ENCODE measurements at places on chromosomes 7 and 10.

GRCh38 chr10:125101049-125101448 is 59.3 kb downstream of the CTBP2 start:
- no peak for DNase-seq
- H3K4me1 ChIP-seq = peaks cover 36% of the 10 kb centered on the region
- H3K27me3 ChIP-seq = no peaks in the 10 kb centered on the region
- peaks cover 19% of the 10 kb centered on the region for H3K36me3 ChIP-seq
- H3K4me3 ChIP-seq = no peak overlapping the region

DNA sequence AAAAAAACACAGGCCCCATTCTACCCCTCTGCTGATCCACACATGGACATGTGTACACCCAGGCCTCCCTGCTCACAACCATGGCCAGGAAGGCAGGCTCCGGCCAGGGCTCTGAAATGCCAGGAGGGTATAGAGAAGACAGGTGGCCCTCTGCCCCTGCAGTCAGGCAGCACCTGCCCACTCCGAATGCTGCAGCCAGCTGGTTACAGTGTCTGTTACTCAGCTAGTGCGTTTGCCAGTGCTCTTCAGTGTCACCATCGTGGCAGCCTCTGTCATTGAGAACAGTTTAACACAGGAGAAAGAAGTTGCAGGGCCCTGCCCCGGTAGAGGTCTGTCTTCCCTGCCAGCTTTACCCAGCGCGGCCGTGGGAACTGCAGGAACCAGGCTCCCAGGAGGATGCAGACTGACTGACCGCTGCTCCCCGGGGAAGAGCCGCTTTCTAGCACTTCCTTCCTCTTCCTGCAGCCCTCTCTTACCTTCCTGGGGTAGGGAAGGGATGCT is 128.8 kb upstream of the FAM20C start:
- H3K4me1 ChIP-seq = peaks cover 11% of the 10 kb centered on the region
- H3K36me3 ChIP-seq = no peaks in the 10 kb centered on the region
- no peak for DNase-seq
- H3K4me3 ChIP-seq = no peak overlapping the region

GRCh38 chr10:22727663-22728062 is 13.3 kb upstream of the PIP4K2A start:
- DNase-seq = no peak
- peaks cover 8% of the 10 kb centered on the region for H3K27me3 ChIP-seq
- H3K36me3 ChIP-seq = no peaks in the 10 kb centered on the region
- no peak overlapping the region for H3K4me3 ChIP-seq
- H3K27ac ChIP-seq = no peak overlapping the region

DNA sequence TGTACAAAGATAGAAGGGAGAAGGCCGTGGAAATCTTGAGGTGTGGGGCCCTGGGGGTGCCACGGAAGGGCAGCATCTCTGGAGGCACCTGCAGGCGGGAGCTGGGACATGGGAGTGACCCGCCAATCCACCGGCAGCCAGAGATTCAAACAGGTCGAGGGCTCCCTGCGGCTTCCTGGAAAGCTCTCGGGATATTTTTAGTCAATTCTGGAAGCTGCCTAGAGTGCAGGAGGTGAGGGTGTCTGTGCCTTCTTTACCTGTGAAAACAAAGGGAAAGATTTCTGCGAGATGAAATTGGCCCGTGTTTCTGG is 16.6 kb downstream of the MNX1 start:
- H3K36me3 ChIP-seq = no peaks in the 10 kb centered on the region
- peaks cover 32% of the 10 kb centered on the region for H3K27me3 ChIP-seq
- no peak overlapping the region for H3K4me3 ChIP-seq
- no peaks in the 10 kb centered on the region for H3K4me1 ChIP-seq
- no peak for DNase-seq

- no peaks in the 10 kb centered on the region for H3K36me3 ChIP-seq
- H3K4me3 ChIP-seq = no peak overlapping the region
- DNase-seq = peak; percentile 89
- H3K27ac ChIP-seq = no peak overlapping the region
These were observed 253.1 kb downstream of the PTEN start for GRCh38 chr10:88116481-88116880.

DNA sequence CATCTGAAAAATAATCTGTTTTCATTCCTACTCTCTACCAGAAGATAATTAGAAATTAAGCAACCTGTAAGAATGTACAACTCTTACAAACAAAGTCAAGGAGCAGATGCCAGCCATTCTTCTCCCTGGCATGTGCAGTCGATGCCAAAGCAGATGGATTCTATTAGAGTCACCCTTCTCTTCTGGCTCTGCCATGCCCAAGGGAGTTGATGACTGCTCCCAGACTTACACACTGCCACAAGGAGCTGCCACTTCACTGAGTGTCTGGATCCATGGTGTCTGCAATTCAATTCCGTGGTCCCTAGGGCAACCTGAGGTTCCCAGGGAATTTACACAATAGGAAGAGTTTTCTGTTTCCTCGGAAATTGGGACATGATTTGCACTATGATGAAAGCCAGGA is 89.1 kb upstream of the IFRD1 start:
- no peaks in the 10 kb centered on the region for H3K36me3 ChIP-seq
- no peak overlapping the region for H3K27ac ChIP-seq
- peak overlapping the region; percentile 27 for H3K4me3 ChIP-seq
- H3K27me3 ChIP-seq = peaks cover 7% of the 10 kb centered on the region
- no peak for DNase-seq
- H3K4me1 ChIP-seq = peaks cover 13% of the 10 kb centered on the region

GRCh38 chr7:67407392-67408071 is 410.9 kb downstream of the TYW1 start:
- H3K4me1 ChIP-seq = no peaks in the 10 kb centered on the region
- no peaks in the 10 kb centered on the region for H3K36me3 ChIP-seq
- no peak overlapping the region for H3K27ac ChIP-seq
- no peaks in the 10 kb centered on the region for H3K27me3 ChIP-seq
- DNase-seq = no peak
- no peak overlapping the region for H3K4me3 ChIP-seq

DNA sequence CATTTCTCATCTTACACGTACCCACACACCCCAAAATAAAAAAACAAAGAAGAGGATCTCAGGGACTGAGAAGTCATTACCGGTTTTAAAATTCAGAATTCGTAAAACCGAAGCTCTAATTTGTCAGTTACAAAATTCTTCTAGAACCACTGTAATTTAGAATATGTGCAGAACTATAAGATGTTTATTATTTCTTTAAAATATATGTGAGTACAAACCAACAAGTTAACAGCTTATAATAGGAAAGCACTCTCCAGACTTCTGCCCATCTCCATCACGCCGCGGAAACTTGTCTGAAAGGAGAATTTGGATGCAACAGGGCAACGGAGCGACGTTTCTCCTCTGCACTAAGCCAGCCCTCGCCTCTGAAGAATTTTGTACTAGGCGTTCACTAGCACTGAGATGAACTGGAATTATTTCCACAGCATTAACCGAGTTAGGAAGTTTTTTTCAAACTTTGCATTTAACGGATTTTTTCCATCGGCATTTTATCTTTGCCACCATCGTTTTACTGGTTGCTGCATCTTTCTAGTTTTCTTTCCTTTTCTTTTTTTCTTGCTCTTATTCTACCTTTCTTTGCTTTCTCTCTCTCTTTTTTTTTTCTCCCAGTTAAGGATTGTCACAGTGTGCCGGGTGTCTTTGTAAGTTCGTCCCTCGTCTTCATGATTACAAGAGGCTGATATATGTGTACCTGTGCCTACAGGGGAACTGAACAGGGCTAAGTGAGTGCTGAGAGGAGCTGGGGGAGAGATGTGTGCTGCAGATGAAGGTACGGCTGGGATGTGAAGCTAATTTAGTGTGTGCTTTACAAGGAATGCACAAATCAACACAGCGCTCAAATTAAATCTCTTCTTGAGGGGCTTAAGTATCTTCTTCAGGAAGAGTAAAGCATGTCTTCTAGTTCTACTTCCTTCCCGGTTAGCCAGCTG is 295.9 kb upstream of the NFE2L3 start:
- H3K4me1 ChIP-seq = peaks cover 14% of the 10 kb centered on the region
- no peaks in the 10 kb centered on the region for H3K36me3 ChIP-seq
- H3K27me3 ChIP-seq = peaks cover 8% of the 10 kb centered on the region

DNA sequence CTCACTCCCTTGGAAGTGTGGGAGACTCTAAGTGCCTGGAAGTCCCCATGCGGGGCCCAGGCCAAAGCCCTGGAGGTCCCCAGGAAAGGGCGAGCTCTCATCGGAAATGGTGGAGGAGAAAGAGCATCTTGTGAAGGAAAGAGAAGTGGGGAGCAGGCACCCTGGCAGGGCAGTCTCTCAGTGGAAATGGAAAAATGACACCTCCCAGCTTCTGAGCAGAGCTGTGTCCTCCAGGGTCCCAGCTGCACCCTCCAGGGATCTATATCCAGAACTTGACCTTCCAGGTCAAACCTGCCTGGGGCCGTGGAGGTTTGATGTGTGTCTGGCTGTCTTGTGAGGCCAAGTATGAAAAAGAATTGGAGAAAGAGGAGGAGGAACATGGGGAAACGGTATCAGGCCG is 29.5 kb downstream of the PAX2 start:
- peaks cover 46% of the 10 kb centered on the region for H3K27me3 ChIP-seq
- H3K4me3 ChIP-seq = no peak overlapping the region
- H3K27ac ChIP-seq = no peak overlapping the region
- no peaks in the 10 kb centered on the region for H3K36me3 ChIP-seq
- peaks cover 14% of the 10 kb centered on the region for H3K4me1 ChIP-seq
